ENCODE measurements at places on chromosomes 5 and 9.

GRCh38 chr5:32450952-32451351 is 6.4 kb upstream of the ZFR start:
- no peak for DNase-seq

GRCh38 chr5:112998296-112998695 is 21.7 kb downstream of the DCP2 start:
- no peak for DNase-seq

GRCh38 chr5:131304414-131304813 is 40.6 kb downstream of the CDC42SE2 start:
- no peak for DNase-seq

- no peak for DNase-seq
Observed at GRCh38 chr5:10306806-10307205, 896 bp downstream of the CMBL start.

- DNase-seq, result no peak
Observed at GRCh38 chr9:116992865-116993264, 305.8 kb downstream of the TRIM32 start.

DNA sequence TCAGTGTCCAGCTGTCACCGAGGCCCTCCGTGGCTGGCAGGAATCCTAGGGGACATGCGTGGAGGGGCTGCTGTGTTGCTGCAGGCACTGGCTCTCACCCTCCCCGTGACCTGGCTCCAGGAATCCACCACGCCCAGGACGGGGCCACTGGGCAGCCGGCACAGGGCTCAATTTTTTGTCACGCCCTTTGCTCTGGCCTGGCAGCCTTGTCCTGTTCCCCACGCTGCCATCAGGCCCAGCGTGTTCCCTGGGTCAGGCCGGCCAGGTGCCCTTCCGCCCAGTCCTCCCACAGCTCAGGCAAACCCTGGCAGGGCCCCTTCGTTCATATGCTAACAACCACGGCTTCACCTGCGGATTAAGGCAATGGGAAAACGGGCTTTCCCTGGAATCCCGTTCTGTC is 37.3 kb downstream of the PROP1 start:
- no peak for DNase-seq

DNA sequence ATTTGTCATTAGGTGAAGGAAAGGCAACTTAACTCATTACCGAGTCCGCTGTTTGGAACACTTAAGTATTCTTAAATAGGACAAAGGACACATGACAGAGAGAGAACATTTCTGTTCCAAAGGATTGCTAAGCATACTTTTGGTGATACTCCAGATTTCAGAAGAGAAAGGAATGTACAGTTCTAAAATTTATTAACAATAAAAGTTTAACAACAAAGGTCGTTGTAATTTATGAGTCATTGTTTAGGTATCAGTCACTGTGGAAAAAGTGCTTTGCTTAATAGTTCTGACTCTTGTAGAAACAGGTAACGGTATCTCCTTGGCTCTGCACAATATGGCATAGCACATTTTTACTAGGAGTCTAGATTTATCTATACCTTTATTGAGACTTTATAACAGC is 36.3 kb upstream of the PAM start:
- DNase-seq, result no peak

- DNase-seq, result no peak
Observed at GRCh38 chr5:91312698-91313097, 70.4 kb downstream of the ARRDC3 start.

- DNase-seq, result no peak
Observed at GRCh38 chr9:36765468-36766341, 193.0 kb downstream of the MELK start.

GRCh38 chr5:123441408-123441807 is 18.2 kb upstream of the CEP120 start:
- DNase-seq, result no peak

DNA sequence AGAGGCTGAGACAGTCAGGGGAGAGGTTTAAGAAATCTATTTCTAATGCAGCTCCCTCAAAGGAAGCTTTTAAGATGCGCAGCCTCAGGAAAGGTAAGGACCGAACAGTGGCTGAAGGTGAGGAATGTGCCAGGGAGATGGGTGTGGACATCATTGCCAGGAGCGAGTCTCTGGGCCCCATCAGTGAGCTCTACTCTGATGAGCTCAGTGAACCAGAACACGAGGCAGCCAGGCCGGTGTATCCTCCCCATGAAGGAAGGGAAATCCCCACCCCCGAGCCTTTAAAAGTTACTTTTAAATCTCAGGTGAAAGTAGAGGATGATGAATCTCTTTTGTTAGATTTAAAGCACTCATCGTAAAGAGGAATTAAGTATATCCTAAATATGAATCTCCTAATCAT is 8.2 kb downstream of the CAVIN4 start:
- DNase-seq, result no peak

GRCh38 chr9:88628811-88629210 is 93.8 kb downstream of the NXNL2 start:
- no peak for DNase-seq

GRCh38 chr9:94153905-94154304 is 69.6 kb downstream of the PTPDC1 start:
- DNase-seq, result no peak

DNA sequence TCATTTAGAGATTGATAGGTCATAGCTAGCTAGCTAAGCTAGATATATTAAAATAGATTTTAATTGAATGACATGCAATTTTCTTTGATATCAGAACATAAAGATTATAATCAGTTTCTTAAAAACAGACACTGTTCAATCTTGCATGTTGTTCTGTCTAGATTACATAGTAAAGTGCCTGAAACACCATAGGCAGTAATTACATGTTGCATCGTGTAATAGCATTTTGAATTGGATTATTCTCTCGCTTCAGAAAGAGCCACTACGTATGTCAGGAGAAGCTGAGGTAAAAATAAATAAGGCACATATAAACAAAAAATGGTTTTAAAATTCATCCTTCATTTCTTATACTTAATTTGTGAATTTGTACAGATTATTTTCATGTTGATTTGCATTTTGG is 148.0 kb upstream of the CDH12 start:
- DNase-seq, result no peak

GRCh38 chr5:166123717-166124116 is 2167.7 kb upstream of the WWC1 start:
- DNase-seq, result no peak

DNA sequence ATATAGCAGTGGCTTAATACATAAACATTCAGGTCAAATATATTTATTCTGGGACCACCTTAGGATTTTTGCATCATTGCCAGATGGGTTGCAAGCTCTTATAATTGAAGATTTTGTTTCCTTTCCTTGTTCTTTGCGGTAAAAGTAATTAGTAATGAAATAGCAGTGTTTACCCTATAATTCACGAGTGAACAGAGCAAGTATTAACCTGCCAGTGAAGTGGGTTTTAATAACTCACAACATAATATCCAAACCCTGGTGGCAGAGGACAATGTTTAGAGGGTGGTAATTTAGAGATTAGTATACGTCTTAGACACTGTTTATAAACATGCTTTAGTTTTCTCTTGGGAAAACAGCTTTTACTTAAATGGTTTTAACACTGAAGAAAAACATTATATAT is 11.8 kb downstream of the ARL14EPL start:
- DNase-seq, result no peak

DNA sequence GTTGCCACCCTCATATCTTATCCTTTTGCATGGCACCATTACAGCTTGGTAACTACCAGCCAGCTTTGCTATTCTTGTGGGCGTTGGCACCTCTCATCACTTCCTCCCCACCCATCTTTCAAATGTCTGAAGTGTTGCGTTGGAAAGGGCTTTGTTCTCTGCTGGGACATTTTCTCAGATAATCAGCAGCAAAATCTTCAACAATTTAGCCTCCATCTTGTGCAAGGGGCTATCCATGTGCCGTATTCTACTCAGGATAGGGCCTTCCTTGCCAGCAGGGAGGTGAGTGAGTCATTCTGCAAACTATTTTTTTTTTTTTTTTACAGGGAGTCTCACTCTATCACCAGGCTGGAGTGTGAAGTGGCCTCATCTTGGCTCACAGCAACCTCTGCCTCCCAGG is 62.1 kb upstream of the NUDT12 start:
- no peak for DNase-seq

- DNase-seq, result no peak
Observed at GRCh38 chr5:170108266-170108785, 2.6 kb downstream of the FOXI1 start.

- DNase-seq, result no peak
Observed at GRCh38 chr5:96347502-96348292, 85.4 kb downstream of the PCSK1 start.

DNA sequence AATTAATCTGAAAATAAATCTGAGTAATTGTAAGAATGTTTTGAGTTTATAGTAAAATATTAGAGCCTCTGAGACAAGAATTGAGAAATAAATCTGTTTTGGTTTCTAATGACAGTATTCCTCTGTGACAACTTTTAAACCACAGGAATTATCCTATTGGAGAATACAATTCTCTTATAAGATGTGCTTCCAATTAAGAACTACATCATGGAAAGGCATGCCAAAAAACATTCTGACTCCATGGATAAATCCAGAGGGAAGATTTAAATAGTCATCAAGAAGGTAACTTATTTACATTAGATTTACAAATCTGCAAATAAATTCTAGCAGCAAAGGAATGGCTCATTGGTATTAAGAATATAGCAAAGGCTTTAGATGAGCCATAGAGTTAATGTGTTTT is 178.3 kb upstream of the ACOT12 start:
- DNase-seq, result no peak

DNA sequence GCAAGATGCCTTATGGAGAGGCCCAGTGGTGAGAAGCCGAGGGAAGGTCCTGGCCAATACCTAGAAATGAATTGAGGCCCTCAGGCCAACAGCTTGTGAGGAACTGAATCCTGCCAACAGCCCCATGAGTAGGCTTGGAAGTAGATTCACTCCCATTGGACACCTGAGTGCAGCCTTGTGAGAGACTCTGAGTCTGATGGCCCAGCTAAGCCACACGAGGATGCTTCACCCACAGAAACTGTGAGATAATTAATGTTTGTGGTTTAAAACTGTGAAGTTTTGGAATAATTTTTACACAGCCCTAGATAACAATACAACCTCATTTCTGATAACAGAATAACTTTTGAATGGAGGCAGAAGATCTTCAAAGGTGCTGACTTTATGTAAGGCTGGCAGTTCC is 65.9 kb upstream of the DAP start:
- no peak for DNase-seq

DNA sequence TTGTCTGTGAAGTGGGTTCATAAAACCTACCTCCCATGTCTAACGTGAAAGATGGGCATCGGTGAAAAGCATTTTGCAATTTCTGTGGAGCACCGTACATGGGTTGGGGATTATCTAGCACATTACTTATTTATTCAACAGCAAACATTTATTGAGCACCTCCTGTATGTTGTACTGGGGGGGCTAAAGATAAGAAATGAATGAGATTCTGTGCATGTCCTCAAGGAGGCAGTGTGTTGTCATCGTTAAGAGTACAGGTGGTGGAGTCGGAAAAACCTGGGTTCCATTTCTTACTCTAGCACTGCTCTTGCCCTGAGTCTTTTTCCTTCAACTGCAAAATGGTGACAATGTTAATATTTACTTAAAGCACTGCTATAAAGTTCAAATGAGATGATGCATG is 30.4 kb upstream of the DENND1A start:
- no peak for DNase-seq

GRCh38 chr9:126518763-126519162 is 95.0 kb upstream of the LMX1B start:
- DNase-seq, result no peak

GRCh38 chr5:132388244-132389050 is 18.9 kb downstream of the SLC22A5 start:
- no peak for DNase-seq

DNA sequence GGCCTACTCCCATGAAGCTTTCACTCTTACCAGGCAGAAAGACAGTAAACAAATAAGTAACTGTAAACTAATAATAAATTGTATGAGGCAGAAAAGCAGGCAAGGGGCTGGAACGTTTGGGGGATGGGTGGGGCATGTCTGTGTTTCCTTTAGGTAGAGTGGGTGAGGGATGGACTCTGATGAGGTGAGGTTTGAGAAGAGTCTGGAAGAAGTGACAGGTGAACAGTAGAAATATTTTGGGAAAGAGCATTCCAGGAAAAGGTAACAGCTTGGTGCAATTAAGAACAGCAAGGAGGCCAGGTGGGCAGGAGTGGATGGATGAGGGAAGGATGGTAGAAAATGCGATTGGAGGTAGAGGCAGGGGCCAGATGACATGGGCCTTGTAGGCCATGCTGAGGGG is 56.5 kb downstream of the PTTG1 start:
- DNase-seq, result no peak

GRCh38 chr5:10330511-10331230 is 22.8 kb upstream of the MARCHF6 start:
- DNase-seq, result no peak

DNA sequence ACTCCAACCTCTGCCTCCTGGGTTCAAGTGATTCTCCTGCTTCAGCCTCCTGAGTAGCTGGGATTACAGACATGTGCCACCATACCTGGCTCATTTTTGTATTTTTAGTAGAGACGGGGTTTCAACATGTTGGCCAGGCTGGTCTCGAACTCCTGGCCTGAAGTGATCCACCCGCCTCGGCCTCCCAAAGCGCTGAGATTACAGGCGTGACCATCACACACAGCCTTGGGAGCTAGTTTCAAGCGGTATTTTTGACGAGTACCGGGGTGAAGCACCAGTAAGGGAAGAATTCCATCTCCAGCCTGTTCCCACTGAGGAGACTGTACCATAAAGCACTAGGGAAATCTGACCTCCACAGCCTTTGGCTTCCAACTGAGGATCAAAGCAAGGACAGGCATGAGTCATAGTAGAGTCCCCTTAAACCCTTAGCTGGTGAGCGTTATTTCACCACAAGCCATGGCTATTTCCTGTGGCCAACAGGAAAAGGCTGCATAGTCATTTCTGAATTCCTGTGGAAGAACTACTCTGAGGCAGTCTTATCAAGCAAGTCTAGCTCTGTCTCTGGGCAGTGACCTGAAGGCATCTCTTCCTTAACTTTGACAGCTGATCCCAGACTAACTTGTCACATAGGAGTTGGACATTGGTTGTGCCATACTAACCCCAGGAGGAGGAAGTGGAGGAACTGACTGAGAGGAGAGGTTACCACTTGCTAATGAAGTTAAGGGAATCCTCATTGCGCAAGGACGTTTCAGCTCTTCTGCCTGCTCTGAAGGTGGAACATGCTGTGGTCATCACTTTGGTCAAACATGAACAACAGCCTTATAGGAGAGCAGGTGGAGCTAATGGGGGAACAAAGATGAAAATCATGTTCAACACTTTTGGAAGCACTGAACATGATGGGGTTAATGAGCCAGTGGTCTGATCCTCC is 85.8 kb upstream of the DMRT1 start:
- no peak for DNase-seq

- no peak for DNase-seq
Observed at GRCh38 chr9:91611582-91611981, 187.9 kb upstream of the NFIL3 start.

- no peak for DNase-seq
Observed at GRCh38 chr9:105694190-105694847, at the start of gene TMEM38B. Gene TMEM38B, plus strand, starts transcription at chr9:105694541. Its CDS starts 120 bp downstream, at chr9:105694661.

Measured in cortex of kidney (tissue), 1 donor.